ENCODE measurements at places on chromosomes 11 and 22.

- DNase-seq, result no peak
Measured at GRCh38 chr11:1407668-1408067, 17.9 kb downstream of the BRSK2 start.

DNA sequence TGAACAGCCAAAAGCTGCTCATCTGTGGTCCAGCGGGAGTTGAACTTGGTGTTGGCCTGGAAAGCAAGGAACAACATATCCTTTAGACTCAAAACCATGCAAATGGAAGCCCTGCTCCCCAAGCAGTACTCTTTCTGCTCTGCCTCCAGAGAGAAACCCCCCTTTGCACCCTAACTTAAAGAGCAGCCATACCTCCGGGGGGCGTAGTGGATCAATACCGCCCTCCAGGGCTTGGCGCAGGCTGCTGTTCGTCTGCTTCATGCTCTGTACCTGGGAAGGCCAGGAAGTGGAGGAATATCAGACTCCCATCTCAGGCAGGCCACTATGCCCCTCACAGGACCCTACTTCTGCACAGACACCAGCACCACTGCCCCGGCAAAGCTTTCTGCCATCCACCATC lies 4.3 kb downstream of the RCOR2 start:
- no peak for DNase-seq

DNA sequence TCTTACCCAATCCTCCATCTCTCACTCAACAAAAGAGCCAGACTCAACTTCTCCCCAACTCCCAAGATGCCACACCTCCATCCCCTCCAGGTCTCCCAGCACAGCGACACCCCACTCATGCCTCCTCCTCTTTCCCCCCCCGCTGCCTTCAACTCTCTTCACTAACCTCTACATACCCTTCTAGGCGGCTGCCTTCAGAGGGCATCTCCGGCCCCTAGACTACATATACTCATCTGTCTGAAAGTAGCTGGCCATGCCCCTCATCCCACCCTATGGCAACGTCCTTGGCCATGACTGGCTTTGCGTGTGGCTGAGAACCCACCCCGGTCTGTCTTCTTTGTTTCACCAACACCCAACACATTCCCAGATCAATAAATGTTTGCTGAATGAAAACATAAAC lies 81.7 kb upstream of the TMEM45B start:
- no peak for DNase-seq

GRCh38 chr11:69944146-69944795 lies 125.1 kb upstream of the FGF3 start:
- no peak for DNase-seq

All from stimulated activated CD8-positive, alpha-beta memory T cell treated with anti-CD3 and anti-CD28 coated beads, Interleukin-4, amount 100 ng/mL, for 1 hour (primary cell).